Iris pigment epithelial cell (primary cell): ENCODE measurements at places on chromosomes 4 and X.

- DNase-seq, result no peak
These were observed 290.5 kb downstream of the BMPR1B start for GRCh38 chr4:95048296-95048695.

DNA sequence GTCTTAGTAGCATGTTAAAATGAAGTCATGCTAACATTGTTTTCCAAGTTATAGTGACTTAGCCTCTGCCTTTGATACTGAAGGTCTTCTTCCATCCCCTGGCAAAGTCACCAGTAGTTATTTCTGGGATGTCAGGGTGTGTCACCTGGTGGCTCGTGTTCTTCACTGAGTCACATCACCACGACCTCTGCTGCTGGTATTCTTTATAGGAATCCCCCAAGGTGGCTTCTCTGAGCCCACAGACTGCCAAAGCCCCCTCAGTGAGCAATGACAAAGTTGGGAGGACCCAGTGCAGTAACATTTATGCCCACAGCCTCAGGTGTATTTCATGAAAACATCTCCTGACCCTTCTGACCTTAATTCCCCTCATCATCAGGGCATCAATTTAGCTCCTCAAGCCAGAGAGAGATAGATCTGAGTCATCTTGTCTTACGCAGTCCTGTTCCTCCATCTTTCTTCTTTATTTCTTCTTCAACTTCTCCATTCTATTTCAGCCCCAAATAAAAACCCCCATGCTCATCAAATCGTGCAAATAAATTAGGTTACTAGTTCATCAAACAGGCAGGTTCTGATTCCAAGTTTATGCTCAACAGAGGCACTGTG lies 29.3 kb upstream of the GPRIN3 start:
- no peak for DNase-seq

DNA sequence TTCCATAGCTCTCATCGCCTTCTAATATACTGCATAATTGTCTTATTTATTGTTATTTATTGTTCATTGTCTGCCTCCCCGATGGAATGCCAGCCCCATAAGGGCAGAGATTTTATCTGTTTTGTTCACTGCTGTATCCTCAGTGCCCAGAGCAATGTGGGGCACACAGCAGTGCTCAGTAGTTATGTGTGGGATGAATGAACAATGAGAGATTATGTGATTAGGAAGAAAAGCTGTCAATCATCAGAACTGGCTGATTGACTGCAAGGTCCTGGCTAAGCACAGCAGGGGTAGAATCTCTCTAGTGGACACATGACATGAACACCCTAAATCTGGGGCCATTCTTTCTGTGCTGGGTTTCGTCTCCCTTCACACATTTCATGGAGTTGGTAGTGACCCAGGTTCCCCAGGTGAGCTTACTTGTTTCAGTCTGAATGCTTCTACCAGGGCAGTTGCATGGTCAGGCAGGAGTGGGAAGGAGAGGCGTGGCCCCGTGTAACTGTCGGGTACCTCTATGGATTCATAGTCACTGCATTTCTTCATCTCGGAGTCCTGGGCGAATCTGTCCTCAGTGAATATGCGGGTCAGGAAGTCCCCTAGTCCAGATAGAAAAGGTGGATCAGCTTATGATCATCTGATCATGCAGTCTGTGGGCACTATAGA lies 12.6 kb downstream of the PPEF2 start:
- no peak for DNase-seq

GRCh38 chr4:53981567-53981966 lies 82.8 kb downstream of the CHIC2 start:
- DNase-seq, result no peak

DNA sequence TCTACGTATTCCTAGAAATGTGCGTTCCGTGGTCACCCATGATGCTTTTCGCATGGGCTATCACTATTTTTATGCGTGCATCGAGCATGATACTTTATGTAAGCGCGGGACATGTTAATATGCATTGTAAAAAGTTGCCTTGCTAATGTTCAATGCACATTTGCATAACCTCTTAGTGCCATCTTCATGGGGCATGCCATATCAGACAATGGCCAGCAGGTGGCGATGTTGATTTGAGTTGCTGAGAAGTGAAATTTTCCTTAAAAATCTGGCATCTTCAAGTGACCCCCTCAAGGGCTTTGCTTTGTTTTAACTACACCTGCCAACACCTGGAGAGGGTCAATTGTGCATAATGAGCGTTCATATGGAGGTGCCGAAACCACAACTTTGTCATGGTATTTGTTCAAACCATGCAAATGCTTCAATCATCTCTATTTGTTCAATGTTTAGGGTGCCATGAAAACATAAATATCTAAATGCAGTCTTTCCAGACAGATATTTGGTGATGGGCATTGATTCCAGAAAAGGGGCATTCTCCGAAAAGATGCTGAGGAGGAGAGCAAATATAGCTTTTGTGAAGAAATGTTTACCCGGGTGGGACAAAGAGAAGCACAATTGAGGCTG lies 833.9 kb upstream of the PRKX start:
- DNase-seq, result peak; percentile 42

- no peak for DNase-seq
These were observed 225.8 kb upstream of the SFRP2 start for GRCh38 chr4:154014407-154015321.
